ENCODE measurements at places on chromosomes 4 and X. TPM values are rescaled to one million over a fixed set of nuclear protein-coding genes. Genes with fewer than 3 reads are reported as not detected.

DNA sequence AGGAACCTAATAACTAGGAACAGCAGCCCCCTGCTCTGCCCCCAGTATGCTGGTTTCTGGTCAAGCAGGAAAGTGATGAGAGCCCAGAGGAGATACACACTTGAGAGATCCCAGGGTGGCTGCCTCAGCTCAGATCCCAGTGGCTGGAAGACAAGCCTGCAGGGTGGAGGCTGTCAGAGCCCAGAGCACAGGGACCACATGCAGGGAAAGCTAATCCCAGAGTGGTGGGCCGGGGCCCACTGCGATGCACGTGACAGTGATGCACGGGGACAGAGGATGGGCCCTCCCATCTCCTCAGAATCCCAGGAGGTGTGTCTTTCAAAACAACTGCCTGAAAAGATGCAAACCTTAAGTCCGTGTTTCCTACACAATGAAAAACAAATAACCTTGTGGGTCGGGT lies 29.1 kb upstream of the CRMP1 start:
- DNase-seq, result no peak

- no peak for DNase-seq
Measured at GRCh38 chr4:15777697-15778288, 335 bp upstream of the CD38 start.

GRCh38 chr4:16048619-16049419 lies 35.0 kb downstream of the PROM1 start:
- no peak for DNase-seq

DNA sequence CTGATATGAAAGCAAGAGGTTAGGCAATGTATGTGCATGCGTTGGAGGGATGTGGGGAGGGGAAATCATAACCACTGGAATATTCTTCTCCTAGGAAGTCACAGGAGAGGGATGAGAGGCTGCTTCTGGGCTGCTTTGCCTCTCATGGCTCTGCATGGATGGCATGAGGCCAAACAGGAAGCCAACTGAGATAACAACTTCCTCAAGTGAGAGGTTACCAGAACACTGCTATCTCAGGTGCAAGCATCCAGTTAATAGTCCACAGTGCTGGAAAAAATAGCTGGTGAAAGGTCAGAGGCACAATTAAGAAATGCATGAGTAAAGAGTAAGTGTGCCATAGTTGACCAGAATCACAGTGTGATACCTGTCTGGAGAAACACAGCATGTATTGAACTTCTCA lies 113.3 kb downstream of the ELOVL6 start:
- DNase-seq, result peak; percentile 50

FAT4 gene
- 1.1 TPM for total RNA-seq

All from HT1080 (cell line).